ENCODE measurements at places on chromosomes 2 and 18. TPM values are rescaled to one million over a fixed set of nuclear protein-coding genes. Genes with fewer than 3 reads are reported as not detected.

- peak; percentile 82 for DNase-seq
Observed at GRCh38 chr18:58314284-58314683, 270.3 kb downstream of the NEDD4L start.

DNA sequence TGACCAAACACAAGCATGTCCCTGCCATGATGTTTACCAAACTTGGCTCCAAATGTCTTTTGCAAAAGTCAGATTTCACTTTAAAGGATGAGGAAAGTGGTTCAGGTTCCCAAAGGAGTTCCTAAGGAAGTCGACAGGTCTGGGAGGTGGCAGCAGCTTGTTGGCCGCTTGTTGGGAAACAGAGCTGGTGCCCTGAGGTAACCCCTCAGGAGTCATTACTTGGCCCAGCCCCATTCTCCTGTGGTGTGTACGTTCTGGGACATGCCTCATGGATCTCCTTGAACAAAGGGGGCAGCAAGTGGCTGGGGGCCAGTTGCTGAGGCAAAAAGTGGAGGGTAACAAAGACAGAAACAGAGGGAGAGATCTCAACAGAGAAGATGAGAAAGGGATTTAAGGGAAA is 10.9 kb downstream of the TMBIM1 start:
- peak; percentile 78 for DNase-seq

DNA sequence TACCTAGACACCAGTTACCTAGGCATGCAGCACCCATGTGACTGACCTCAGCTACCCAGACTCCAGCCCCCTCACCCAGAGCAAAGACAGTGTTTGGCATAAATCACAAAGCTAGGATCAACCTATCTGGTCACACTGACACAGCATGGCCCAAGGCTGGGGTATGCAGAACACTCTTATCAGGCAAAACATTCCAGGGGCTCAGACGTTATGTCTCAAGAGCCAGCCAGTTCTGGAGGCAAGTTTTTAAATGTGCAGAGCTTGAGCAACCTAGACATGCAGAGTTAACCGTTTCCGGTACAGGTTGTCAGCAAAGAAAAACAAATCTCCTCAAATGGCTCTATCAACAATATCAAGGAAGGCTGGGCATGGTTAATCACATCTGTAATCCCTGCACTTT is 92.8 kb downstream of the AP1S3 start:
- DNase-seq, result no peak

DNA sequence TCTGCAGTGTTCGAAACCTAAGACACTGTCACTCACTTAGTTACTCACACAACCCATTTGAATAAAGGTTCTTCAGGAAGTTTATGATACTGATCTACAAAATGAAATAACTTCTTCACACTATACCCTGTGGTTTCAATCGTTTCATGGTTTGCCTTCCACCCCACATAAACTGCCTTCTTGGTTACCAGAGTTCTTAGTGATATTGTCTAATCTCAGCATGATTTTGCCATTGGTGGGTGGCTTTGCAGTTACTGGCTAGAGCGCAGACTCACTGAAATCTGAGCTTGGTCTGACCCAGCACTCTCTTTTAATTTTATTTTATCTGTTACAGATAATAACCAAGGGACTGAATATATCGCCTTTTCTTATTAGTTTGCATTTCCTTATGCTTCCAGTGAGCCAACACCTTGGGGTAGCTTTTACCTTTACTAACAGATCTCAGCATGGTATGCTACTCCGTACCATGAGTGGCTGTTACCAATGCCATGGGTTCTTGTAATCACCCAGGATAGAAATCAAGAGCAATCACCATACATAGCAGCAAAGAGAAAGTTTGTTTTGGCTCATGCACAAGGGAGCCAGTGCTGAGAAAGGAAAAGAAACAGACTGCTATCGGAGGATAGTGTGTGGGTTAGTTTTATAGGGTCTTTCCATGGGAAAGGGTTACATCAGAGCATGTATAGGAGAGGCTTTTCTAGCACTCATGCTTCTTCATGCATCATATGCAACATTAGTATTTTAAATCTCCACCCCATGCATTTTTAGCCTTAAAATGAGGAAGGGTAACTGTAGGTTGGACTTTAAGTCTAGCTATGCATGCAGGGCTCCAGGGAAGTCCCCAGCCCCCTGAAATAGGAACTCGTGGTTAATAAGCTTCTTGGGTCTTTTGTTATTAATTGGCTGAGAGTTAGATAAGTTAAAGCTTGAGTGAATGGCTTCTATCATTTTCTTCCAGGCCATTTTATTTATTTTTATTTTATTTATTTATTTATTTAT is 33.3 kb downstream of the ANXA4 start:
- DNase-seq, result no peak

WNT10A gene
- total RNA-seq, result 1.2 TPM

MATN3 gene
- total RNA-seq, result 1.9 TPM

DNA sequence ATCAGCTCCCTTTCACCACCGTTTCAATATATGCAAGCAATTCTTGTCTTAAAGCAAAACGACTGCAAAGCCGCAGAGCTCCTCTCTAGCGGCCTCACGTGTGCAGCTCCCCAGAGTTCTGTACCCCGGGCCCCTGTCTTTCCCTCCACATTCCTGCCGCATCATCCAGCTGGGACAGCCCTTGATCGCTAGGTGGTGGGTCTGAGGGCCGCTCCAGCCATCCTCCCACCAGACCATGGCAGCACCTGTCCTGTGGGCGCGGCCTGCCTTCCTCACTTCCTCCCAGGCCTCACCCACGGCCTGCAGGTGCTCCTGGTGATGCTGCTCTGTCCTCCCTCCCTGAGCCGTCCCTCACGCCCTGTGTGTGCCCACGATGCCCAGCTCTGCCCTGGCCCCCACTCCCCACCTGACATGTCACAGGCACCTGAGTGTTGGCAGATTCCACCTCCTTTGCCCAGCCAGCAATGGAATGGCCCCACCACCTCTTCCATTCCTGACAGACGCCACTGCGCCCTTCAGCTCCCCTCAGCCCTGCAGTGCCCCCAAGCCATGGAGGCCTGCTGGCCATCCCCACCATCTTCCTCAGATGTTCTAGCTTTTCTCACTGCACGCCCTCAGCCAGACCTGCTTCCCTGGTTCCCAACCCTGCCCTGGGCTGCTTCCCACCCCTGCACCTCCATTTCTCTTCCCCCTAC is 15.3 kb upstream of the ALLC start:
- DNase-seq, result no peak

LYPD1 gene
- total RNA-seq, result 10.3 TPM
